ENCODE measurements at places on chromosomes 2 and 18.

DNA sequence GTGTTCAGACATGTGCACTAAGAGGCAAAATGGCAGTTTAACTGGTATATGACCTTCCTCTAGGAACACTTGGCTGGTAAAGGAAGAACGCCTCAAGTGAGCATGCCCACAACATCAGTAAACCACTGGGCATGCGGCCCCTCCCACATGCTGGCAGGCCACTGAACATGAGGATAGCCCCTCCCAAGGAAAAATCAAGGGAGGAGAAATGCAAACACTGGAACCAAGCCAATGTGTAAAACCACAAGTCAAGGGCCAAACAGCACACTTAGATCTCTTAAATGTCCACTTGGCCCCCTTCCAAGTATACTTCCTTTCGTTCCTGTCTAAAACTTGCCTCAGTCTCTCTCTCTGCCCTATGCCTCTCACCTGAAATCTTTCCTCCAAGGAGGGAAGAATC lies 980.8 kb downstream of the TSN start:
- DNase-seq, result no peak

DNA sequence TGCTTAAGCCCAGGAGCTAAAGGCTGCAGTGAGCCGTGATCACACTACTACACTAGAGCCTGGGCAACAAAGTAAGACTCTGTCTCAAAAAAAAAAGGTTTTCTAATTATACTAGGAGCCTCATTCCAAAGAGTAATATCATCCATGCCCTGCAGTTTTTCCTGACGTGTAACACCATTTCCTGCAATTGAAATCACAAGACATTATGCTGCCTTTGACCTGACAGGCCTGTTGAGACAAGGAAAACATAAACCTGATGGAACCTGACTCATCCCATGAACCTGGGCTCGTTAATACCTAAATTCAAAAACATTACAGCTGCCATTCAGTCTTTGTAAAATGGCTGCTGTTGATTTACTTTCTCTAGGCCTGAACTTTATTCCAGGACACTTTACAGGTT lies 58.7 kb upstream of the PEX13 start:
- DNase-seq, result no peak

GRCh38 chr2:215535741-215536140 lies 99.9 kb upstream of the FN1 start:
- DNase-seq, result no peak

DNA sequence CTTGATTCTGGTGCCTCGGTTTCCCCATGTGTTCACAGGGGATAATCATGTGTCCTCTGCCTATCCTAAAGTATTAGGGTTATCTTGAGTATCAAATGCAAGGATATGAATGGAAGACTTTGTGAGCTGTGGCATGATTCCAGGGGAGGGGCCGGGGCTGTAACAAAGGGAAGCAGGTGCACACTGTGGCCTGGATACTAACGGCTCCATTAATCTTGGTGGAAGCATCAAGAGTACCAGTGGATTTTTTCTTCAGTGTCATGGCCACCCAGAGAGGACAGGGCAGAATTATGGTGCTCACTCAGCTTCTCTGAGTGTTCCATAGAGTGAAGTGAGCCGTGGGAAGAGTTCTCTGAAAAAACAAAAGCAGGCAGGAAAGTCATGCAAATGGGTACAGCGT lies 320.1 kb downstream of the ALK start:
- DNase-seq, result no peak

DNA sequence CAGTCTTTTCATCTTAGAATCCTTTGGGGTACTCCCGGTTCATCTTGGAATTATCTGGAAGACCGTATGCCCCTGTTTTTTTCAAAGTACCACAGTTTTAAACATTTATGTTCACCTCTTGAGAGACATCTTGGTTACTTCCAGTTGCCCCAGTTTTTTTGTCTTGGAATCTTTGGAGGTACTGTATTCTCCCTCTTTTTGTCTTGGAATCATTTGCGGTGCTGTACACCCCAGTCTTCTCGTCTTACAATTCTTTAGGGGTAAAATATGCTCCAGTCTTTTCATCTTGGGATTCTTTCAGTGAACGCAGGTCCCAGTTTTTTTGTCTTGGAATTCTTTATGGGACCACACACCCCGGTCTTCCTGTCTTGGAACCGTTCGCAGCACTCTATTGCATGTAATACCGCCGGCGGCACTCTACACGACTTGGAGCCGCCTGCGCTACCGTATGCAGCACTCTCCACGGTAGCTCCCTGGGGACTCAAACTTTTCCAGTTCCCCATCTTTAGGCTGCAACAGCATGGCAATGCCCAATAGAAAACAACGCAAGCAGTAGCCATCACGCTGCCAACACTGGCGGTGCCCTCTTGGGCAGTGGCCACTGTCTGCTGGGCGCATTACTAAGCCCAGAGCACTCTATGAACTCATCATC lies 21.2 kb upstream of the ZDBF2 start:
- DNase-seq, result no peak

DNA sequence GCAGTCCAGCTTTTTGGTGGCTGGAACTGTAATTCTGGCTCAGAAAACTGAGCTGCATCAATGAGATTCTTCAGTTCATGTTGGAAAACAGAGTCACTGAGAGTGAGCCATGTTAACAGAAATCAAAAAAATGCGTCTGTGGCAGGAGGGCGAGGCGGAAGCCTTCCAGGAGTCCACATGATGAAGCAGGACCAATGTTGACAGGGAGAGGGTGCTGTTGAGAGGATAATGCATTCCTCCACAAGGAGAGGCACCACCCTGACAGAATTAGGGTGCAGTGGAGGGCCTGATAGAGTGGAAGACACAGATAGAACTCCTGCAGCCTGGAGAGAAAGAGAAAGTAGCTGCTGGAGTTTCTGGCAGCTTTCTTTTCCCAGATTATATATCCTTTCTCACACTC lies 111.5 kb downstream of the MGAT5 start:
- DNase-seq, result no peak

DNA sequence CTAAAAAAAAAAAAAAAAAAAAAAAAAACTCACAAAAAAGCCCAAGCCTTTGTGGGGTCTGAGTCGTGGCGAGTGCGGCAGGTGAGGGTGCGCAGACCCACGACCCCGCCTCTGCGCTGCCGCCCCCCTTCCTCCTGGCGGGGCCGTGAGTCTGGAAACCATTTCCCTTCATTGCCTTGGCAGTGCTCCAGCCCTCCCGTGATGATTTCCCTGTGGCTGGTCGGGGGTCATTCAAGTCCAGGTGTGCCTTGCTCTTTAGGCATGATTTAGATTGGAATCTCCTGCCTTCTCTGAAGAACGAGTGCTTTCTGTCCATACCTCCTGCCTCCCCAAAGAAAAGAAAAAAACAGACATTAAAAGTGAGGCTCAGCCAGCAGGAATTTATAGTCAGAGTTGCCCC lies 161.8 kb downstream of the FAM210A start:
- no peak for DNase-seq

GRCh38 chr2:124967325-124967724 lies 942.2 kb downstream of the CNTNAP5 start:
- no peak for DNase-seq
